ENCODE measurements at places on chromosomes 6 and 20.

- no peak for DNase-seq
Observed at GRCh38 chr20:16321291-16321690, 252.0 kb downstream of the KIF16B start.

GRCh38 chr6:107676042-107676441, 148.1 kb downstream of the SCML4 start:
- DNase-seq: no peak

DNA sequence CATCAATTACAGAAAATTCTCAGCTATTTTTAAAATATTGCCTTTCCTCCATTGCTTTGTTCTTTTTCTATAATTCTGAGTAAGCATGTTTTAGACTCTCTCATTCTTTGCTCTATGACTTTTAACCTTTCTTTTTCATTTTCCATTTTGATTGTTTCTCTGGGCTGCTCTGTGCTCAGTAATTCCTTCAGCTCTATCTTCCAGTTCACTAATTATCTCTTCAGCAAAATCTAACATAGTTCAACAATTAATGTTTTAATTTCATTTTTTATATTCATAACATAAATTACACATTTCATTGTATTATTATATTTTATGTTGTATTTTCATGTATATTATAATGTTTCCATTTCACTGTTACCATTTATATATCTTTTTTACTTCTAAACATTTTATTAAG, 198.8 kb upstream of the NOX3 start:
- no peak for DNase-seq

GRCh38 chr6:10460096-10460495, 45.2 kb upstream of the TFAP2A start:
- no peak for DNase-seq

DNA sequence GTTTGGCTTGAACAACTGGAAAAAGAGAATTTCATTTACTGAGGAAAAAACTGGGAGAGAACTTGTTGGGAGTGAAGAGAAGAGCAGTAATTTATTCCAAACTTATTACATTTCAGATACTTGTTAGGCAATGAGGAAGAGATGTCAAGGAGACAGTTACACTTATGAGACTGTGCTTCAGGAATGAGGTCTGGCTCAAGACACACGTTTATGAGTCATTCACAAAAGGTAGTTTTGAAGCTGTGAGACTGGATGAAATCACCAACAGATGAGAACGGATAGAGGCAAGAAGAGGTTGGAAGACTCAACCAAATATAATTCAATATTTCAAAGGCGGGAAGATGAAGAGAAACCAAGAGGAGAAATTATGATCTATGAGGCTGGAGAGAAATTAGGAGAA, 70.6 kb upstream of the DEFB112 start:
- DNase-seq: no peak

DNA sequence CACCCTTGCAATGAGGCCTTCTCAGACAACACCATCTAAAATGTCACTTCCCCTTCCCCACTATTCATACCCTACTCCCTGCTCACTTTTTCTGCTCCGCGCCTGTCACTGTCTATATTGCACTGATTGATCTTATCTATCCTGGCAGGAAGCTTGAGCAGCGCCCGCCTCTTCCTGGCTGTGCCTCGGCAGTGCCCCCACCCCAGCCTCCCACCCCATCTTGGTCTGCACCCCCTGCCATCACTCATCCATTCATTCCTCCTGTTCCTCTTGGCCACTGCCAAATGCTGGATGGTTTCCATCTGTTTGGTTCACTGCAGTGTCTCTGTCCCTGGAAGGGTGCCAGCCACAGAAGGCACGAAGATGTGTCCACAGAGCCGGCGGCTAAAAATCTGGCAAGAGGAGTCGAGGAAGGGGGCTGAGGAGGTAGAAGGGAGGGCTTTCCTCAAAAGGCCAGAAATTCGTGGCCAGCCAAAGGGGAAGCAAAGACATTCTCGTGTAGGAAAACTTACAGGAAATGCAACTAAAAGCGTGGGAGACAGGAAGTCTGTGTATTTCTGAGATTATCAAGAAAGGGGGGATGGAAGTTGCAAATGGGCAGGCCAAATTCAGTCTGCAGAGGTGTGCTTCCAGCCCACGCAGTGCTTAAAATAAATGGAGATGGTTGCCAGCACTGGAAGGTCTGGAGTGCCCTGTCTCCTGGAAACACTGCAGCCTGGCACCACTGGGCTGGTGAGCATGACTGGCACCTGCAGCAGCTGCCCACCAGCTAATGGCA, 27.6 kb downstream of the SYNJ2 start:
- DNase-seq: peak; percentile 71

GRCh38 chr20:34904202-34904621, 27.8 kb downstream of the ACSS2 start:
- DNase-seq: peak; percentile 71

DNA sequence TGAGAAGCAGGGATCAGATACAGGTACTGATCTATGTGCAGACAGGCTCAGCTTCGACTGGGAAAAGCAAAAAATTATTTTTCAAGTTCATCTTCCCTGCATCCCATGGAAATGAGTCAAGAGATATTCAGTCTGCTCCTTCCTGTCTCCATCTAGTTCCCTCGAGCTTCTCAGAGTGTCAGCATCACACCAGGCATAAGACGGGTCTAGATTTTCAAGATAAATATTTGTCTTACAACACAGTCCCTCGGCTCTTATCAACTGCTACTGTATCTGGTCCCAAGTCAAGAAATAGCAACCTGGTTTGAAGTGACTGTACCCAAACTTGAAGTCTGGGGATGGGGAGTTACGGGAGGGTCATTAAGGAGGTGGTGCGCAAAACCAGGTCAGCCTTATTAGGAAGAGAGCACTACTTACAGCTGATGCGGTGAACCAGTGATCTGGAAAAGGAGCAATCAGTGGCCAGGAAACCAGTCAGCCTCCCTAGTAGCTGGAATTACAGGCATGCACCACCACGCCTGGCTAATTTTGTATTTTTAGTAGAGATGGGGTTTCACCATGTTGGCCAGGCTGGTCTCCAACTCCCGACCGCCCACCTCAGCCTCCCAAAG, 29.7 kb downstream of the ZMYND8 start:
- DNase-seq: peak; percentile 59
